ENCODE measurements at places on chromosomes 5 and 9.

DNA sequence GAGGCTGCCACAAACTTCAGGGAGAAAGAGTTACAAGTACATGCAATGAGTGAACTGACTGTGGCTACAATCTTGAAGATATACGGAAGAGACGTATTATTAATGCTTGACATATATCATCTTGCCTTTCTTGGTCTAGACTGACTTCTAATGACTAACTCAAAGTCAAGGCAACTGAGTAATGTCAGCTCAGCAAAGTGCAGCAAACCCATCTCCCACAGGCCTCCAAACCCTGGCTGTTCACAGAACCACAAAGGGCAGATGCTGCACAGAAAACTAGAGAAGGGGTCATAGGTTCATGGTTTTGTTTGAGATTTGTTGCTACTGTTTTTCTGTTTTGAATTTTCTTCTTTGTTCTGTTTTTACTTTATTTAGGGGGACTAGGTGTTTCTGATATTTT, 21.0 kb downstream of the IL7R start:
- no peak for DNase-seq

DNA sequence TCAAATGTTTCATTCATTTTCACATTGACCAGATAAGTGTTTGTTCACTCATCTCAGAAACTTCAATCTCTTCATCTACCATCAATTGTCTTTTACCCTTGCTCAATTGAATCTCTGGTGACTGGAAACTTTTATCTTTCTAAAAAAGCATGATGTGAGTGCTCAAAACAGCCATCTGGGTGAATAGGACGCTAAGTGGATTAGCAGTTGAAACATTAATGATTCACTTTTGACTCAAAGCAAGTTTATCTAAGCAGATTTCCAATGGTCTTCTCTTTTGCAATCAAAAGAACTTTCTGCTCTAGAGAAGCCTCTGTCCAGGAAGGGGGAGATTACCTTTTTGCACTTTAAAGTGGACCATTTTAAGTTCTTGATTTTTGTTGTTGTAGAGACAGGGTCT, 22.2 kb downstream of the KLF4 start:
- no peak for DNase-seq

- no peak for DNase-seq
Measured at GRCh38 chr5:140242099-140242498, 60.8 kb downstream of the PFDN1 start.

DNA sequence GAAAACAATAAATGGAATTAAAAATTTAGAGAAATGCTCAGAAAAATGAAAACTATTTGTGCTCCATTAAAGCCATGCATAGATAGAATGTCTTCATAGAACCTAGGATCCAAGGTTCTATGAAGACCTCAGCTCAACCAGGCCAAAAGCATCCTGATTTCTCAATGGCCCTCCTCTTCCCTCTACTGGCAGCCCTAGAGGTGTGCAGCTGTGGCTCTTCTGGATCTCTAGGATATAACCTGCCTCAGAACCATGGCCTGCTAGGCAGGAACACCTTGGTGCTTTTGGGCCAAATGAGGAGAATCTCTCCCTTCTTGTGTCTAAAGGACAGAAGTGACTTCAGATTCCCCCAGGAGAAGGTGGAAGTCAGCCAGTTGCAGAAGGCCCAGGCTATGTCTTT, 15.1 kb downstream of the IFNA1 start:
- no peak for DNase-seq

DNA sequence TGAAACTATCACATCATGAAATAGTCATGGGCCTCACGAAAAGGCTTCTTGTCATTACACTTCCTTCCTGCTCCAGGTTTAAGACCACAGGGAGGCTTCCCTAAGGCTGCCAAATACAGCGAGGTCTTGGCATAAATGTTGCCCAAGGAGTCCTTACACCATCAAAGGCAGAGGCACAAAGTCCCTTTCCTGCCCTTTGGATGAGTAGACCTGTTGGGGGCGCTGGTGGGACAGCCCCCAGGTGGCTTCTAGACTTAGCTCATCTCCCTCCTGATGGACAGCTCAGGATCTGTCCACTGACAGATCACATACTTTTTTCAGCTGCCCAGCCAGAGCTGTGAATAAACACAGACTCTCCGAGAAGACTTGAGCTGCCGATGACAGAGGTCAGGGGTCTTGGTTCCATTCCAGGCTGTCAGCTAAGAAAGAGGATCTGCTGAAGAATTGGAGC, 15.5 kb upstream of the MEGF9 start:
- no peak for DNase-seq

GRCh38 chr5:124007675-124008398, 495.9 kb downstream of the CSNK1G3 start:
- DNase-seq: no peak

DNA sequence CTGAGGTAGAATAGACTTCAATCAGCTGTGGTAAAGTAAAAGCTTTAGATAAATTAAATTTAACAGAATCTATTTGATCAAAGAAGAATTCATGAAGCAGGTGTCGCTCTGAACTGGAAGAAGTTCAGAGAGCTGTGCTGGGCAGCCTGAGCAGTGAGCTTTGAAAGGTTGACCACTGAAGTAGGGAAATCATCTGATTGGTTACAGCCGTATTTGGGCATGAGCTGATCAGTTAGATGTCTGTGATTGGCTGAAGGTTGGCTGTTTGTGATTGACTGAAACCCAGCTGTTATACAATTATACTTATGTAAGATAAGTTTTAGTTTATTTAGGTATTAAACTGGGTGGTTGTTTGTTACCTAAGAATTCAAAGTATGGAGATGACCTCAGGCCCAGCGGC, 1174.6 kb downstream of the CDH9 start:
- no peak for DNase-seq

GRCh38 chr9:106691627-106692026, 171.3 kb upstream of the ZNF462 start:
- DNase-seq: no peak

DNA sequence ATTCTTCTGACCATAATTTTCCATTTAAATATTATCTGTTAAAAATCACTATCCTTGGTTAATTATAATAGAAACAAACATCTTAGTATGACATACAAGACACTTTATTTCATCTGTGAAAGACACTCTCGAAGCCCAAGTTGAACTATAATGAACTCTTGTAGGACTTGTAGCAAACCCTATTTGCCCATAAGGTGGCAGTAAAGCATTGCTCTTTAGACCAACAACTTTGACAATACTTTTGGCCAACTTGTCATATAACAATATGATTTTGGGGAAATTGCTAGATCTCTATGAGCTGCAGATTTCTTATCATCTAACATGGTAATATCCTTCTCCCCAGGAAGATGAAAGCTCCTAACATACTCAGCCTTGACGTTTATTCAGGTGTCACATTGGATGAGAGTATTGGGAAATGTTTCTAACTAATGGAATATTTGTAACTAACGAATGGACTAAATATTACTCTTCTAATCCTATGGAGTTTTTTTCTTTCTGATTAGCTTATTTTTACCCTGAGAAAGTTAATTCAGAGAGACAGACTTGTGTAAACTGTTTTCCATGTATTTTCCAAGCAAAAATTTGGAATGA, 11.0 kb downstream of the SPINK14 start:
- no peak for DNase-seq

DNA sequence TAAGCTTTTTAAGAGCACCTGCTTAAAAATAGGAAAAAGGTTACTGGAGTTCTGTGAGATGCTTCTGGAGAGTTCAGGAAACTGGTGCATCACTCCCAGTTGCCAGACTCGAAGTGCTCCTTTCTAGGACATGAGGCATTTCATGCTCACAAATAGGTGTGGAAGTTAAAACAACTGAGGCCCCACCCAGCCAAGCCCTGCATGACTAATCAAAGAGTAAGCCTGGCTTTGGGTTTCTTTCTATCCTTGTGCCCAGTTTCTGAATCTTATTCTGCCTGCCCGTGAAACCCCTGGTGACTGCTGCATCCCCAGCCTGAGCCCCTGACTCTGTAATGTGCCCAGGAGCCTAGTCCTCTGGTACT, 7.7 kb downstream of the SPINK9 start:
- DNase-seq: no peak
